ENCODE measurements at places on chromosomes 2 and 18.

DNA sequence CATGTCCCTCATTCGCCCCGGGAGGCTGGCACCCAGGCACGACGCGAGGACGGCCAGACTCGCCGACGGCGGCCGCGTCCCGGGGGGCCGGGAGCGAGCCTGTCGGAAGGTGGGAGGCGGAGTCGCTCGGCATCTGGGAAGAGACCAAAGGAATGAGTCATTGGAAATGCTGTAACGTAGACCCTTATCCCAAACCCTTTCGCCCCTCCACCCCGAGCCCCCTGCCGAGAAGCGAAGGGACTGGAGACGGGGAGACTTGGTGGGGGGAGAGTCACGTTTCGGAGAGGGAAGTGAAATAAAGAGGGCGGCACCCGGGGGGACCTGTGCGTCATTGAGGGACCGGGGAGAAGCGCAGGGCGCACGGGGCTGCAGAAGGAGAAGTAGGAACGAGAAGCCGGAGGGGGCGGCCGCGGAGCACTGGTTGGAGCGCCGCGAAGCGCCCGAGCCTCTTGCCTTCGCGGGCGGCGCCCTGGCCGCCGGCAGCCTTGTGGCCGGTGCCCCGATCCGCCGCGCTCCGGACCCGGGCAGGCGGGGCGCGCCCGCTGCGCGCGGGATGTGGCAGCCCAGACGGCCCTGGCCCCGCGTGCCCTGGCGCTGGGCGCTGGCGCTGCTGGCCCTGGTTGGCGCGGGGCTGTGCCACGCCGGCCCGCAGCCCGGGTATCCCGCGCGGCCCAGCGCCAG is at the start of gene EMILIN2:
Gene EMILIN2 (plus strand): TSS at position 371 of the 681 bp plus-strand sequence. CDS start 183 bp downstream, at position 554.
- peak; percentile 32 for DNase-seq

DNA sequence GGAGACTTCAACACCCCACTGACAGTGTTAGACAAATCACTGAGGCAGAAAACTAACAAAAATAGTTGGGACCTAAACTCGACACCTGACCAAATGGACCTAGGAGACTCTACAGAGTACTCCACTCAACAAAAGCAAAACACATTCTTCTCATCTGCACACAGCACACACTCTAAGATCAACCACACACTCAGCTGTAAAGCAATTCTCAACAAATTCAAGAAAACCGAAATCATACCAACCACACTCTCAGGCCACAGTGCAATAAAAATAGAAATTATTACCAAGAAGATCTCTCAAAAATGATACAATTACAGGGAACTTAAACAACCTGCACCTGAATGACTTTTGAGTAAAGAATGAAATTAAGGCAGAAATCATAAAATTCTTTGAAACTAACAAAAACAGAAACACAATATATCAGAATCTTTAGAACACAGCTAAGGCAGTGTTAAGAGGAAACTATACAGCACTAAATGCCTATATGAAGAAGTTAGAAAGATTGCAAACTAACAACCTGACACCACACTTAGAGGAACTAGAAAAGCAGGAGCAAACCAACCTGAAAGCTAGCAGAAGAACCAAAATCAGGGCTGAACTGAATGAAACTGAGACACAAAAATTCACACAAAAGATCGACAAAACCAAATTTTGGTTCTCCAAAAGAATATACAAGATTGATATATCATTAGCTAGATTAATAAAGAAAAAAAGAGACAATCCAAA is 46.3 kb downstream of the RTTN start:
- no peak for DNase-seq

DNA sequence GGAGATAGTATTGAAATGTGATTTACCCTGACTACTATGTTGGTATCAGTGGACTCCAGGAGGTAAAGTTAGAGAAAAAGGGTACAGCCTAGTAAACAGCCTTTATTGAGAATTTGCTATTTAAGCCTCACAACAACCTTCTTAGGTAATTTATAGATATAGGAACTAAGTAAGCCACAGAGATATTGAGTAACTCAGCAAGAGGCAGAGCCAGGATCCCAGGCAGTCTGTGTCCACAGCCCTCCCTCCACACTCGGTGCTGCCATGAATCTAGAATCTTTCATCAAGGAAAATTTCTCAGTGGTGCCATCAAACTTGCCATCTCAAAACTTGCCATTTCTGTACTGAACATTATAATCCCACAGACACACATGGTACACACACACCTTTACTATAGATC is 170.9 kb downstream of the CAPN13 start:
- DNase-seq: no peak

DNA sequence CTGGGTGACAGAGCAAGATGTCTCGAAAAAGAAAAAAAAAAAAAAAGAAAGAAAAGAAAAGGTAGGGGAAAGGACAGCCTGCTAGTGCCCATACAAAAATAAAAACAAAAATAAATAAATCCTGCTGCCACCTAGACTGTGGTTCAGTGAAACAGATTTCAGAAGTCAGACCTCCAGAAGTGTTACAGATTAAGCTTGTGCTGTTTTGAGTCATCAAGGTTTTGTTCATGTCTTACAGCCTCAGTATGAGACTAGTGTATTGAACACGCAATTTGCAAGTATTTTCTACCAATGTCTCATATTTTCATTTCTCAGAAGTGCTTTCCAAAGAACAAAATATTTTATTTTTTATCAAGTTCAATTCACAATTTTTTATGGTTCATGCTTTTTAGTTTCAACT is 720.4 kb upstream of the GYPC start:
- DNase-seq: no peak

DNA sequence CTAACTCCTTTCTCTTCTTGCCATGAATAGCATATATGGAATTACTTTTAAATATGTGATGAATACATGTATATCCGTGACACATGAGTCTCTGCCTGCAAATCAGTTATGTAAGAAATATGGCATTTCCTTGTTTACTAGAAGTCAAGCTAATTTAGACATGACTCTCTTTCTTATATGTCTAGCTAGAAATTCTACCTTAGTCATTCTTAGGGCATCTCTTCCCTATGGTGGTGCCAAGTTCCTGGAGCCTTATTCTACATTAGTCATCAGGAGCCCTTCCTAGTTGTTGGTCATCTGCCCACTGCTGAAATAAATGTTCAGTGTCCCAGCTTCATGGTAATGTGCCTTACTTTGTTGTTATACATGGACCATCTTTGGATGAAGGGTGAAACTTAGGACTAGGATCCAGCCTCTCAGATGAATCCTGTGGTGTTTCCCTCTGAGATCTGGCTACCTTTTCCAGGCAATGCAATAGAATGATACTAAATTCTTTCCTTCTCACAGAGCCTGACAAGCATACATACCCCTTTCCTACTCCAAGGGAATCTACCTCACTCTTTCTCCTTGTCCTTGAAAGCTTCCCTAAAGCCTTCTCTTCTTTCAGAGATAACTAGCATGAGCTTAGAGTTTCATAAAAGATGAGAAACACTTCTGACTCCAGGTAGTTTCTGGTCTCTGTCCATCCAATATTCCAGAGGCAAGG is 415.3 kb upstream of the VWC2L start:
- DNase-seq: peak; percentile 94

DNA sequence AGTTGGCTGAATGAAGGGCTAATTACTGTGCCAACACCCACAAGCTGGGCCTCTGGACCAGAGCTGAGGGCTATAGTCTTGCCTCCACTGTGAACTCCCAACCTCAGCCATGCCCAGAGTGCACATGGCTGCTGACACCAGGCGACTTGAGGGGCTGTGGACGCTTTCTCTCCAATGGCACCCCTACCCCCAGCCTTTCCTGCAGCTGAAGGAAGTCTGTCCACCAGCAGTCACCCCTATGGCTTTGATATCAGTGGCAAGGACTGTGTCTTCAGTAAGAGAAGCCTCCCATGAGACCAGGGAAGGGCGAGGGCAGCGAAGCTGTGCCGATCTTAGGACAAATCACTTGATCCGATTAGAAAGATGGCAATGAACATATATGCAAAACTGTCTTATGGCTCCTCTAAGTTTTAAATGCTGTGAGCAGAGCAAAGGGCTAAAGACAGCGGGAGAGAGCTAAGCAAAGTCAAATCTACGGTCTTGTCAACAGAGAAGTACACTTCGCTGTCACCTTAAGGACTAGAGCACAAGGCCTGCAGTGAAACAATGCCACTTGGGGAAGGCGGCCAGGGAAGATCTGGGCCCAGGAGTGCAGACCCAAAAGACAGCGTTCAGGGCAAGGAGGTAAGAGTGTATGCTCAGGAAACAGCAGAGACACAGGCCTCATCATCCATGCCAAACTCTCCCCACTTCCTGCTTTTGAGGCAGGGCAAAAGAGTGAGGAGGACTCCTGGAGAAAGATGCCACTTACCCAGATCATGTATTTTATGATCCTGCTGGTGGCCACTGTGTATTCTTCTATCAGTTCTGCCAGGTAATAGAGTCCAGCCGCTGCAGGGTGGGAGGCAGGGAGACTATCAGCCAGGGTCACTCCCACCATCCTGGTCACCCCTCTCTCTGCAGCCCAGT is 1.5 kb downstream of the TEX261 start:
- no peak for DNase-seq

- DNase-seq: no peak
These were observed 28.1 kb upstream of the ACTR3 start for GRCh38 chr2:113861740-113862139.

DNA sequence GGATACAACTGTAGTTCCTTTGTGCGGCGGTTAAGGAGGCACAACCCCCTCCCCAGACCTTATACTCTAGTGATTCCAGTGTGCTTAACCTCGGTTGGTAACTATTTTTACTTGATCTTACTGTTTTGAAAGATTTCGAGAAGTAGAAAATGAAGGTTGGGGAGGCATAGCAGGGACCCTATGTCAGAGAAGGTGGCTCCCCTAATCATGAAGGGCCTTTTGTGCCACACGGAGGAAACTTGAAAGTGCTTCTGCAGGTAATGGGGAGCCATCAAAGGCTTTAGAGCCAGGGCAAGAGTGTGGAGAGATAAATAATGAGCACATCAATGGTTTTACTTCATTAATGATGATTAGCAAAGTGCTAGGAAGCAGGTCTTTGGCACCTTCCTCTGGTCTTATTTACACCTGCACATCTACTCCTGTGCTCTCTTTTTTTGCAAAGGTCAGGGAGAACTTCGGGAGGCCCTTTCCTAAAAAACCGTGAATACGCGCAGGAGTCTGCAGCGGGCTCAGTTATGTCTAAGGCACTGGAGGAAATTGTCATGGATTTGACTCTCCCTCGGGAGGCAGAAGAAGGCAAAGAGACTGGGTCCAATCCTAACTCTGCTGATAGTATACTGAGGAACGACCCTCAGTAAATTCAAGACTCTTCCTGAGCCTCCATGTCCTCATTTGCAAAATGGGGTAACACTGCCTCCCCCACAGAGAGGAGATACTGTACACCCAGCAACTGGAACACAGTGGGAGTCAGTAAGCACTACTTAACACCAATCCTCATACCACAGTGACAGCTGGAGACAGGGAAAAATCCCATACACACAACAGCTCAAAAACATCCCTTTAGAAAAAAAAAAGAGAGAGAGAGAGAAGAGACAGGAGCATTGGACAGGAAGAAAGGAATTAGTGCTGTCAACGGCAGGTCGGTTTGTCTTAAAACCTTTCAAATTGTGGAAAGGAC is 81.6 kb downstream of the DDX1 start:
- DNase-seq: no peak

DNA sequence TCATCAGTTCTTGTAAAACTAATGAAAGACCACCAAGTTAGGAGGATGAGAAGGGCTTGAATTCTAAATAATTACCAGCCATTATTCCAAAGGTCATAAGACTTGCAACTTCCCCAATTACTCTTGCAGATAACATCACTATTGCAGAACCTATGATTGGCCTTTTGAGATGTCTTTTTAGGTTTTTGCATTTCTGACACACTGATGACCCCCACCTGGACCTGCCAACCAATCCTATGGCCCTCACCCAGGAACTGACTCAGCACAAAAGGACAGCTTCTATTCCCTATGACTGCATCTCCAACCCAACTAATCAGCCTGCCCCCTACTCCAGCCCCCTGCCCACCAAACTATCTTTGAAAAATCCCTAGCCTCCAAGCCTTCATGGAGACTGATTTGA is 111.5 kb upstream of the COPS8 start:
- DNase-seq: no peak

GRCh38 chr2:213079756-213080155 is 71.7 kb downstream of the IKZF2 start:
- DNase-seq: no peak

DNA sequence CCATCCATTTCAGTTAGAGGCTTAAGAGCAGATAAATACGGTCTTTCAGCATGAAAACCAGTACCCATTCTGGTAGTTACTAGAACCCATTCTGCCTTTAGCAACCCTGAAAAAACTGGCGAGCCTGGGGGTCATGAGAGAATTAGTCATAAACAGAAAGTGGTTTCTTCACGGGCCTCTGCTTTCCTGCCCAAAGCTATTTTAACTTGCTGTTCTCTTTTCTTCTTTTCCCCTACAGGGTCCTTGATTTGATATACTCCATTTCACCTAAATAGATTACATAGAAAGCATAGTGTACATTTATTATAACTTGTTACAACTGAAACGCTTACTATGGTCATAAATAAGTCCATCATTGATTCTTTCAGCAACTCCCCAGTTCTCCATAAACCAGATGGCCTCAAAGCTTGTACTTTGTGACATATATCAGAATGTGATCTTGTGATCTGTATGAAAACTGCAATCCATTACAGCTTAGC is 48.3 kb downstream of the WDFY1 start:
- DNase-seq: peak; percentile 26

DNA sequence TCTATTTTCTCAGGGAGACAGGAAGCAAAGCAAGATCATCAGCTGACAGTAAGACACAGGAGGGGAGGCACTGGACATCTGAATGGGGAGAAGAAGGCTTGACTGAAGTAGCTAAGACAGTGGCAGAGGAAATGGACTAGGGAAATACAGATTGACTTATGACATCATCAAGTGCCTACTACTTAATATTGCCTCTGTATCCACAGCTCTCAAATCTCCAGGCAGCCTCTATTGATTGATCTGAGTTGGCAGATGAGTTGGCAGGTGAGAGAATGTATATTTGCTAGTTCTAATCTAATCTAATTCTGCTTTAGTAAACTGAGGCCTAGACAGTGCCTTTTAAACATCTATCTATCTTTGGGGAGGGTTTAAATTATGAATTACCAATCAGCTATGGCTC is 242.1 kb downstream of the SLC8A1 start:
- DNase-seq: no peak

DNA sequence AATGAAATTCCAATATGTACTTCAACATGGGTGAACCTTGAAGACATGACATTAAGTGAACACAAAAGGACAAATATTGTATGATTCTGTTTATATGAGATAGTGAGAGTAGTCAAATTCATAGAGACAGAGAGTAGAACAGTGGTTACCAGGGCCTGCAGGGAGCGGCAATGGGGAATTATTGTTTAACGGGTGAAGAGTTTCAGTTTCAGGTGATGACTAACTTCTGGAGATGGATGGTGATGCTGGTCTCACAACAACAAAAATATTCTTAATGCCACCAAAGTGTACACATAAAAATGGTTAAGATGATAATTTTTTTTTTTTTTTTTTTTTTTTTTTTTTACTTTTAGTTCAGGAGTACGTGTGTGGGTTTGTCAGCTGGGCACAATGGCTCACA is 109.4 kb upstream of the TMEM200C start:
- DNase-seq: no peak

DNA sequence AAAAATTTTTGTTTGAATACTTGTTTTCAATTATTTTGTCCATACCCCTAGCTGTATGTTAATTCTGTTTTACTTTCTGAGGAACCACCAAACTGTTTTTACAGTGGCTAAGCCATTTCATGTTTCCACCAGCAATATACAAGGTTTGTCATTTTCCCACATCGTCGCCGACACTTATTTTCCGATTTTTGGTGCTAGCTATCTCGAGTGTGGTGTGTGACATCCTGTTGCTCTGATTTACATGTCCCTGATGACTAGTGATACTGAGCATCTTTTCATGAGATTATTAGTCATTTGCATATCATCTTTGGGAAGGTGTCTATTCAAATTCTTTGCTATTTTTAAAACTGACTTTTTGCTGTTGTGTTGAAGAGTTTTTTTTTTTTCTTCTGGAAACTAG is 7.2 kb upstream of the GPC1 start:
- DNase-seq: no peak

Measured in astrocyte (in vitro differentiated cells and primary cell).